ENCODE measurements at places on chromosomes 2 and 18.

DNA sequence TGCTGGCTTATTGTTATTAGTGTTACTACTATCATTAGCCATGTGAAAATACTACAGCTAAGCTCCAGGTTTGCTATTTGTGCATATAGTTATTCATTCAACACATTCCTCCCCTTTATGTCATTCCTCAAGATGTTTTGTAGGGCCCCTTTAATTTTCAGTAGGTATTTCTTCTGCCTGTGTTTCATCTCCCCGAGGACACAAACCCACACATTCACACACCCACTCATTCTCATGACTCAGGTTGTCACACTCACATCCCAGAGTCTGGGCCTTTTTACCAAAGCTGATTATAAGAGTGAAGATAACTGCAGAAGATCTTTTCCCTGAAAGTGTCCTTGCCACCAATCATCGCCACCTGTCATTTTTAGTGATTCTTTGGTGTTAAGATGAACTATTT lies 68.6 kb upstream of the SPOPL start:
- no peak for DNase-seq

DNA sequence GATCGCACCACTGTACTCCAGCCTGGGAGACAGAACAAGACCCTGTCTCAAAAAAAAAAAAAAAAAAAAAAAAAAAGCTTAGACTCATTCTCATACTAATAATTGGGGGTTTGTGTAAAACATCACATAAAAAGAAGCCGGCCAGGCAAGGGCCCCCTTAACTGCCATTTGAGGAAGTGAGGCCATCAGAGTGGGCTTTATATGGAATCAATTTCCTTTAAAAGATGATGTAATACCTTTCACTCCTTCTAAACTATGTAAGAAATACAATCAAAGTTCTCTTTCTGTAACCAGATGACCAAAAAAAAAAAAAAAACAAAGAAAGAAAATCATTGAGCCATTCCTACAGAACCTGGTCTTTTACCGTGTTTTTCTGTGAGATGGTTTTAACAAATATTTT lies 13.1 kb upstream of the GPR55 start:
- no peak for DNase-seq

DNA sequence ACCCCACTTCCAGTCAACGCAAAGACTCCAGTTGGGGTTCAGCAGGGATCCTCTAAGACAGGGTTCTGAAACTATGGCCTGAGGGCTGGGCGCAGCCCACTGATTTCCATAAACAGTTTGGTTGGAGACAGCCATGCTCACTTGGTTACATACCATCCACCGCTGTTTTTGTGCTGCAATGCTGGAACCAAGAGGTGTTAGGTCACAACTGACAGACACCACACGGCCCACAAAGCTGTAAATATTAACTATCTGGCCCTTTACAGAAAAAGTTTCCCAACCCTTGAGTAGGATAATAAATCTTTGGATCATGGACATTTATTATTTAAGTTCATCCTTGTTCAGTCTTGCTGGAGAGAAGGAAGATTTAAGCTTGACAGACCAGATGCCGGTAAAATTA lies 8.4 kb upstream of the CD226 start:
- DNase-seq, result no peak

- DNase-seq, result no peak
Observed at GRCh38 chr2:61677942-61678341, 139.8 kb upstream of the XPO1 start.

DNA sequence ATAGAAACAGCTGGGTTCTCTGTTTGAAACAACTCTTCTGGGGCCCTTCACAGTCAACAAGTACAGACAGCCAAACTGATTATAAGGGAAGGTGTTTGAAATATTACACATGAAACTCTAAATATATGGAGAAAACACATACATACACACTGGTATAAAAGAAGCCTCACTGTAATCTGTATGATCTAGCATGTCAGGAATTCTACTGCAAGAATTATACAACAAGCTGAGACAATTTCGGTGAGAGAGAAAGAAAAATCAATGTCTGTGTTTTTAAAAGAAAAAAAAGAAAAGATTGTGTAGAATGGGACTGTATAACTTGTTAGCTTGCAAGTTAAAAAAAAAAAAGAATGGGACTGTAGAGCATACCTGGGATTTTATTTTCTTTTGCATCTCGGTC lies 26.3 kb downstream of the IRS1 start:
- DNase-seq, result no peak

DNA sequence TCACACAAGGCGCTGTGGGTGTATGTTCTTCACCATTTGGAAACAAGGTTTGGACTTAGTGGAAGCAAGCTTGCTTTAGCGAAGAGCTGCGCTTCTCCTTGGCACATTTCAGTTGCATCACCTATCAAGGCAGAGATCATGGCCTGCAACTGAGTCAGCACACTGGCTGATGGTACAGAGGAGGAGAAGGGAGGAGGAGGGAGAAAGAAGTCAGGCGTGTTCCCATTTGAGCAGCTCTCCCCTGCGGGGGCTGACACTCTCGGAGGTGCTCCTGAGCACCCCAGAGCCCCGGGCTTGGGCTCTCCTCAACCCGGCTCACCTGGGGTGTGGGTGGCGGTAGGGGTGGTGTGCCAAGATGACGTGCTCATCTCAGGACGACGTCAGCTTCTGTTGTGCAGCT lies 6.0 kb upstream of the SERPINB5 start:
- no peak for DNase-seq

DNA sequence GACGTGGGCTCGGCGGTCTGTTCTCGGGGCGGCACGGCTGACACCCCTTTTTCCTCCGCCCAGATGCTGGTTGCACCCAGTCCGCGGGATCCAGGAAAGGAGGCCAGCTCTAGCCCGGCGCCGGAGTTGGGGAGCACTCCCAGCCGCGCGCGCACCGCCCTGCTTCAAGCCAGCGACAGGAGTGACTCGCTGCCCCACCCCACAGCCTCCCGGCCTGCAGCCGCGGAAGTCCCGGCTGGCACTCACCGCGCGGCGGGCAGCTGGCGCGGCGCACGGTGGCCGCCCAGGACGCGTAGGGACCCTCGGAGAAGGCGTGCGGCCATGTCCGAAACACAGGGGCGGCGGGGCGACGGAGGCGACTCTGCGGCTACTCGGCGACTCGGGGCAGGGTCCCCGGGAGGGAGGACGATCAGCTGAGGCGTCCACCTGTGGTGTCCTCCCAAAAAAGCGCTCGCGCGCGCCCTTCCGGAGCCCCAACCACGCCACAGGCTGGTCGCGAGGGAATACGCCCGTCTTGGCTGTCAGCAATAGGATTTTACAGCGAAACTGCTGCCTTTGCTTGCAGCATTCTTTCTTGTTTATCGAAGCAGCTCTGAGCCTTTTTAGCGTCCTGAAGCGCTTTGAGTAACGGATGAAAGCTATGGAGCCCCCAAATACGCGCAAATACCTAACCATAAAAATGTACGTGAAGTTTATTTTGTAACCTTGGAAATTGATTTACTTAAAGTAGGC lies at the start of gene ACADL:
TSS of gene ACADL (minus strand) at position 507 of the 732 bp plus-strand sequence. CDS start at position 323, 184 bp downstream.
- DNase-seq, result no peak

- no peak for DNase-seq
Observed at GRCh38 chr2:196330645-196331044, 159.3 kb upstream of the STK17B start.

GRCh38 chr2:73935641-73936040 lies 9.0 kb downstream of the DGUOK start:
- no peak for DNase-seq

DNA sequence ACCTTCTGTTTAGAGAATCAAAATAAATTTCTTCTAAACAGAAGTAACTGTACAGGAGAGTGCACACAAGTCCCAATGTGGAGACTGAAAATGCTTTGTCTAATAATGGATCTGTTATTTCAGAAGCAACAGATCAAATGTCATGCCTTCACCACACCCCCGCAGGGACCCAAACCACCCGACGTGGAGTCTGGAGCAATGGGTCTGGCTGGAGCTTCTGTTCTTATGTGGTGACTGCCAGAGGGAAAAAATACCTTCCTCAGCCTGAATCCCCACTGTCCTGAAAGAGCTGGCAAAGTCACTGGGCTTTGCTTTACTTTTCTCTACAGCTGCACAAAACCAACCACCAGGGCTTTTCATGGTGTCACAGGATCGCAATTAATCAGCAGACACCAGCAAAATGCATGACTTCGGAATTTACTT lies 119.0 kb upstream of the ZFP36L2 start:
- DNase-seq, result no peak

DNA sequence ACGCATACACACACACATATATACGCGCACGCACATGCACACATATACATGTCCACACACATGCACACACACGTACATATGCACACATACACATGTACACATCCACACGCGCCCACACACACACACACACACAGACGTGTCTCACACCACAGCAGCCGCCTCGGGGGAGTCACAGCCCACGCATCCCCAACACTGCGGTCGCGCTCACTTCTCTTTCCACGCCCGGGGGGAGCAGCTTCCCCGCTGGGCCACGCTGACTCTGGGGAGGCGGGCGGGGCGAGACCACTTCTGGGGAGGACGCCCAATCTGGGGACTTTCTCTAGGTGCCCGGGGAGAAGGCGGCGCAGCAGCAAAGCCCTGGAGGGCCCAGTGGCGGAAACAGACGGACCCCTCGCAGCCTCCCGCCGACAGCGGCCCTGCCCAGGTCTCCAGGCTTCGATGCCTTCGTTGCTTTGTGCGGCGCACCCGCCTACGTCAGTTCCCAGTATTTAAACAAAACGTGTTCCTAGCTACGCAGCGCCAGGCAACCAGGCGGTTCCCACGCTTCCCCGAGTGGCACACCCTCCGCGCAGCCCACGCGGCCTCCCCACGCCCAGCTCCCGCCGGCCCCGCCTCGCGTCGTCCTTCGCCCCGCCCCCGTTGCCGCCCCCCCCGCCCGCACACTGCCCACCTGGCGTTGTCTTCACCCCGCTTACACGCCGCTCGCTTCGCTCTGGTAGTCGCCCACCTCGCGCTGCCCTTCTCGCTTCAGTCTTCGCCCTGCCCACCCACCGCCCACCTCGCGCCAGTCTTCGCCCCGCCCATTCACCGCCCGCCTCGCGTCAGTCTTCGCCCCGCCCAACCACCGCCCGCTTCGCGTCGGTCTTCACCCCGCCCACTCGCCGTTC lies 810 bp upstream of the RBFA start:
- DNase-seq, result peak; percentile 65

- DNase-seq, result no peak
Observed at GRCh38 chr2:213147538-213147937, 3.9 kb downstream of the IKZF2 start.

- no peak for DNase-seq
Observed at GRCh38 chr2:68925295-68925896, 27.3 kb downstream of the GKN2 start.

DNA sequence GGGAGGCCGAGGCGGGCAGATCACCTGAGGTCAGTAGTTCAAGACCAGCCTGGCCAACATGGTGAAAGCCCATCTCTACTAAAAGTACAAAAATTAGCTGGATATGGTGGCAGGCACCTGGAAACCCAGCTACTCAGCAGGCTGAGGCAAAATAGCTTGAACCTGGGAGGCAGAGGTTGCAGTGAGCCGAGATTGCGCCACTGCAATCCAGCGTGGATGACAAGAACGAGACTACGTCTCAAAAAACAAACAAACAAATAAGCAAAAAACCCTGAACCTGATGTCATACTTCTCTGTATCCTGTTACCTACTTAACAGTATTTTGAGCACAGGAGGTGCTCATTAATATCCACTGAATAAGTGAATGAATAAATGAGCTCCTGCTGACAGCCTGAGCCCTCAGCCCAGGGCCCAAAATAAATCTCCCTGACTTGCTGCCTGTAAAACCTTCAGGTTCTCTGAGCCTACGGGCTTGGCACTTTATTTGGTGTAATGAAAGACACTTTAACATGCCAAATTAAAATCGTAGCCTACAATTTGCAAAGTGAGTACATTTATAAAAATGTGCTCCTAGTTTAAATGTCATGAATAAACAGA lies 215.1 kb downstream of the ZNF385B start:
- DNase-seq, result no peak

DNA sequence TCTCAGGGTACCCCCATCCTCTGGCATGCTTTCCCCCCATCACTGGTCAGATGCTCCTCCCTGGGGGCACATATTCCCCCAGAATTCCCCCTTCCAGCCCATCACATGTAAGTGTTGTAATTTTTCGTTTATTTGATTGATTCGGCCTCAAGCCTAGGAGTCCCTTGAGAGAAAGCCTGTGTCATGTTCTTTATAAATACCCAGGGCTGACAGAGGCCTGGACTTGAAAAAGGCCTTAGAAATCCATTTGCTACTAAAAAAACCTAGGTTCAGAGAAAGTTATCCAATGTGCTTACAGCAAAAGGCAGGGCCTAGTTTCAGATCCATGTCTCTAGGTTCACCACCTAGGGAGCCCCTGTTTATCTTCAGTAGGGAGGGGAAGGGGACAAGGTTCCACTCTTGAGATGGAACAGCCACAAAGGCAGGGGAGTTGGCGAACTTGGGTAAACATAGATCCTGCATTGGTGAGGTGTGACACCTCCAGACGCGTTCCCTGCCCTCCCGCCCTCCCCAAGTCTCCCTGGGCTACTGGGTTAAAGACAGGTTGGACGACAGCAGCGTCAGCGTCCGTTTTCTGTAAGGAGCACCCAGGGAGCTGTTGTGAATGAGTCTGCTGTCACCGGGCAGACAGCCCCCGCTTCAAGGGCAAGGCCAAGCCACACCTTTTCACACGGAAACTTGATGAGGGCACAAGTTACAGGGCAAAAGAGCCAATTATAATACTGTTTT lies 147.8 kb downstream of the EN1 start:
- no peak for DNase-seq
